ENCODE measurements at places on chromosomes 16 and 17. TPM values are rescaled to one million over a fixed set of nuclear protein-coding genes. Genes with fewer than 3 reads are reported as not detected.
A peak's percentile ranks its signal among the peaks of the same experiment; 100 is the strongest.

GRCh38 chr17:8995711-8996110 lies 25.6 kb upstream of the NTN1 start:
- DNase-seq, result no peak

DNA sequence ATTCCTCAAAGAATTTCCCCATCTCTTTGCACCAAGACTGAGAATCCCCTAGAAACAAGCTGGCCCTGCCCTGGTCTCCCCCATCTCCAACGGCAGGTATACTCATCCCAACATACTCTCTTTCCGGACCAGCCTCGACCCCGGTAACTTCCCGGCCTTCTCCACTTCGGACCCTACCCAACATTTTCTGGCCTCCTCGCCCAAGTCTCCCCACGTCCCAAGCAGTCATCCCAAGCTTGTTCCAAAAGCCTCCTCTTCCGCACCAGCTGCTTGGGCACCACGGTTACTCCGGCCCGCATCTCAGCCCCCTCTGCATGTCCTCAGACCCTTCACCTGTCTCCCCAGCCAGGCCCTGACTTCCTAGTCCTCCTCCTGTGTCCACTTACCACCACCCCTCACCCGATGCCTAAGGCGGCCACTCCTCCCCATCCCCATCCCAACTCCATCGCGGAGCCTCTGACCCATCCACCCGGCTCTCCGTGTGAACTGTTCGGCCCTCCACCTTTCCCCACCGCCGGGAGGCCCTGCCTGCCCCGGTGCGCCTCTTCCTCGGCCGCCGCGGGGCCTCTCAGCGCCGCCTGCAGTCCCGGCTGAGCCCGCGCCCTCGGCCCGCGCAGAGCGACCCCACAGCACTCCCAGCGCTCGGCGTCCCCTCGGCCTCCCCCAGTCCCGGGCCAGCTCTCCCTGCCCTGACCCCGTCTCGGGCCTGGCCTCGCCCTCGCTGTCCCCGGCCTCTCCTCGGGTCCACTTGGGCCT lies 994 bp downstream of the PITPNA start:
- peak; percentile 41 for DNase-seq

- no peak for DNase-seq
Observed at GRCh38 chr17:44930667-44931066, 15.4 kb upstream of the GFAP start.

USP22 gene
- 175 TPM for total RNA-seq

DNA sequence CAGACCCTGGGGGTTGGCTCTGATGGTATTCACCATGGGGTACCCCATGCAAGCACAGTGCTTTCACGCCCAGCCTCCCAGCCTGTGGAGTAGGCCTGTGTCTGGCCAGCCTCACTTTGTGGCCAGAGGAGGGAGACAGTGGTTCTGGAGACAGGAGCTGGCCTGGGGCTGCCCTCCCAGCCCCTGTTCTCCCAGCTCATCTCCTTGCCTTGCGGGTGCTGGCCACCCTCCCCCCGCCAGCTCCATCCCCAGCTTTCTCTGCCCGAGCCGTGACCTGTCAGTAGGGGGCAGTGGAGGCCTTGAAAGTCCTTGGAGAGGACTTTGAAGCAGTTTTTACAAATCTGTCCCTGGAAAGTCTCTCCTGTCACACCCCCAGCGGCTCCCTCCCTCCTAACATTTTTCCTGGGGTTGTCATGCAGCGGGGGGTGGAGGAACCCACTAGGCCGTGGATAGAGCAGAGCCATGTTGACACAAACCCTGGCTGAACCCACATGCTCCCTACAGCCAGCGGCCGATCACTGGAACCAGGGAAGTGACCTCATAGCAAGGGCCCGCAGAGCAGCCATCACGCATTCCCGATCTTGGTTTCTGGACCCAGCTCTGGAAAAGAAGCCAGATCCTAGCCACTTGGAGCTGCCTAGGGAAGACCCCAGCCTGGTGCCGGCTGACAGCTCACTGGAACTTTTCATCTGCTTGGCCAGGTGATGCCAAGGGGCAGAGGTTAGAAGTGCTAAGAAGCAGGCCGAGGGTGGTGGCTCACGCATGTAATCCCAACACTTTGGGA lies 289.4 kb downstream of the SEC14L1 start:
- DNase-seq, result peak; percentile 95

DNA sequence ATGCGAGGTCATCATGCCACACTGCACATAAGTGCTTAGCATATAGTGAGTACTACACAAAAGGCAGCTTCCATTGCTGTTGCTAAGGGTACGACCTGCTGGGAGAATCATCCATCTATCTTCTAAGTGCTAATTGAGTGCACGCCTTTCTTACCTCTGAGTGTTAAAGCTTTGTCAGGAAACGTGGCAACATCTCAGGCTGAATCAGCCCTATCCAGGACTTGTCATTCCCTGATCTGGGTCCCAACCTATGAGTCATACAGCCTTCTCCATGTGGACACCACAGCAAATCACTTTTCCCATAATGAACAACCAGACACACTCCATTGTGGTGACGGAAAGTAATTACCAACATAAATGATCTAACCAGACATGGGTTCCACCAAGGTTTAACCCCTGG lies 201.1 kb upstream of the MAF start:
- no peak for DNase-seq

GRCh38 chr17:82978765-82979349 lies 100.6 kb upstream of the METRNL start:
- no peak for DNase-seq

PPM1E gene
- 2.2 TPM for total RNA-seq

DNA sequence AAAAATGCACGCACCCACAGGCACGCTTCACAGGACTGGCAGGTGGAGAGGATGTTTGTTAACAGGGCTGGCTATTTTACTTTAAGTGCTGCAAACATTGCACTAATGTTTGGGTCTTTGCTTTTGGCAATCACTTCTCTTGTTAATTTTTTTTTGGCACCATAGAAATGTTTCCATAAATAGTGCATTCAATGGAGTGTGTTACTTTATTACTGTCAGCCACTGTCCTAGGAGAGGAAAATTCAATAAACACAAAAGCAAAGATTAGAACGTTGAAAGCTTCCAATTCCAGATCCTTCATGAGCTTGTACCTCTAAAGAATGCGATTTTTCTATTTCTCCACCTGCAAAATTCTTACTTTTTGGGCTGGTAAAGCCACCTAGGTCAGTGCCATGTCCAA lies 743.5 kb downstream of the WWOX start:
- DNase-seq, result no peak

DNA sequence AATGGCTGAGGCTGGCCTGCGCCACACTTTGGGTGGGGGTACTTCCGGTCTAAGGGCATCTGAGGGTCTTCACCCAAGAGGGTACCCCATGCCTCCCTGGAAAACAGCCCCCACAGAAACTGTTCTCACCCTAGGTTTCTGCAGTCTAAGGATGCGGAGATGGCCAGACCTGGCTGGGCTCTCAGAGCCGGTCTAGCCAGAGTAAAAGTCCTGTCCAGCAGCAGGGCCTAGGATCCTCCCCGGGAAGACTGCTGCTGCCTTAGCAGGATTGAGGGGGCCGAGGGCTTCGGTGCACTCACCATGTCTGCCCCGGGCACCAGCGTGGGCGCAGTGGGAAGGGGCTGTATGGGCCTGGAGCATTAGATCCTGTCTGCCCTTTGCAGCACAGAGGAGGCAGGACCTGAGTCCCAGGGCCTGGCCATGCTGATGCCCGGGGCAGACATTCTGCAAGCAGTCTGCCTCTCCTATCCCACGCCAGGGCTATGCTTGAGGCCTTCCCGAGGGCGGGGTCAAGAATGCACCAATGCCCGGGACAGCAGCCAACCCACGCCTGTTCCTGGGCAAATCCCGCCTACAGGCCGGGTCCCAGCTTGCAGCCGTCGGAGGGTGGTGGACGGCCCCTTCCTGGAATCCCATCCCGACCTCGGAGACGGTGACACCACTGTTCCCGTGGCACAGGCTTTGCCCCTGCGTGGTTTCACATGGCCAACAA lies 54.7 kb downstream of the CBFA2T3 start:
- peak; percentile 97 for DNase-seq

- DNase-seq, result no peak
Observed at GRCh38 chr17:52235516-52235915, 77.0 kb upstream of the CA10 start.

DNA sequence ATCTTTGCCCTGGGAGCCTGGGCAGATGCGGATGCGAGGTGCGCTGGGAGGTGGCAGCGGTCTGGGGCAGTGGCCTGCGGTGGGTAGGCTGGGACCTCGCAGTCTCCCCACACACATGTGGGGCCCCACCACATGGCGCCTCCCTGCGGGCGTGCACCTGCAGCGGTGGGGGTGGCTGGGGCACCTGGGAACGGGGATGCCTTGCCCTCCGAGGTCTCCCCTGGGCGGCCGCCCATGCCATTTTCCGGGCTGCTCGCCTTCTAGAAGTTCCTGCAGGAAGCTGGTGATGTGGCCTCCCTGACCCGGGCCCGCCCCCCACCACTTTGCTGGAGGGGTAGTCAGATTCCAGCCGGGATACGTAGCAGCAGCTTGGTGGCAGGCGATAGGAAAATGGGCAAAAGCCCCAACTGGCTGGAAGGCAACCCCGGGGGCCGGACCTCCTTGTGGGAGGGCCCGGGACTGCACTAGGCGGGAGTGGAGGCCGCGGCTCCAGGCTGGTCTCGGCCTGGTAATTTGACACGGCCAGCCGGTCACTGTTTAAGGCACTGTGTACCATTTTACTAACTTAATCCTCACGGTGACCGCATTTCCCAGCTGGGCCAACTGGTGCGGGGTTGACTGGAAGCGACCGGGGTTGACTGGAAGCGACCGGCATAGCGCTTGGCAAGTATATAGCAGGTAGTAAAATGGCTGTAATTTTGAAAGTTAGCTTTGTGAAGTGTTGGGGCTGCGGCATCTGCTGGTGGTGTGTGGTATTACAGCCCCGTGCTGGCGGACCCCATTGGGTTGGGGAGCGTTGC lies 38.5 kb downstream of the IGF2BP1 start:
- DNase-seq, result peak; percentile 73

DNA sequence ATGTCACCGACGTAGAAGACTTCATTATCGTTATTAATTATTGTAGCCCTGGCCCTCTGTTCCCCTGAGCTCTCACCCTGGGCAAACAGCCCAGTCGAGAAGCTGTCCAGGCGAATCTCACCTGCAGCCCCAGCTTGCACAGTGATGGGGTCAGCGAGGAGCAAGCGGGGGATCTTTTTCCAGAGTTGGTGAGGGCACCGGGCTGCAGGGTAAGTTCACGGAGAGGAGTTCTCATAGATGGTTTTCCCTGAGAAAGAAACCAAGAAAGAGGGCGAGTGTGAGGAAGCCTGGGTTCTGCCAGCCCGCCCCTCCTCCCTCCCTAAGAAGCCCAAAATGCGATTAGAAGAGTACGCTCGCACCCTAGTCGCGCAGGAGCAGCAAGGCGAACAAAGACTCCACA lies 436 bp downstream of the SPAG5 start:
- DNase-seq, result no peak

PIRT gene
- total RNA-seq, result 0.11 TPM

GRCh38 chr17:35129973-35130351 lies 8.5 kb downstream of the FNDC8 start:
- DNase-seq, result no peak

DNA sequence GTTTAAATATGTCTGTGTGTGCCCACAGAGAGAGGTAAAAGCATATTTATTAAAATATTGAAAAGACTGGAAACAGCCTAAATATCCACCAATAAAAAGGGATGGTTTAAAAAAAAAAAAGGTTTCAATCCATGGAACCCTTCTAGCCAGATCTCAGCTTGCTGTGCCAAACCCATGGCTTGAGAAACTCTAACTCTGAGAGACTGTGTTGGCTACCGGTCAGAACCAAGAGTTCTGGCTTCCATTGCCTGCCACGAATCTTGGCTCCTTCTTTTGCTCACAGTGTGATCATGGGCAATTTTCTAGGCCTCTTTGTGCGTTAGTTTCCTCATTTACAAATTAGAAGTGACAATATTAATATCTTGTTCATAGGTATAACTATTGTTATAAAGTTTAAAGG lies 201.3 kb upstream of the IRX3 start:
- DNase-seq, result peak; percentile 58

GRCh38 chr16:57155702-57156350 lies 30.0 kb downstream of the PSME3IP1 start:
- DNase-seq, result no peak

DNA sequence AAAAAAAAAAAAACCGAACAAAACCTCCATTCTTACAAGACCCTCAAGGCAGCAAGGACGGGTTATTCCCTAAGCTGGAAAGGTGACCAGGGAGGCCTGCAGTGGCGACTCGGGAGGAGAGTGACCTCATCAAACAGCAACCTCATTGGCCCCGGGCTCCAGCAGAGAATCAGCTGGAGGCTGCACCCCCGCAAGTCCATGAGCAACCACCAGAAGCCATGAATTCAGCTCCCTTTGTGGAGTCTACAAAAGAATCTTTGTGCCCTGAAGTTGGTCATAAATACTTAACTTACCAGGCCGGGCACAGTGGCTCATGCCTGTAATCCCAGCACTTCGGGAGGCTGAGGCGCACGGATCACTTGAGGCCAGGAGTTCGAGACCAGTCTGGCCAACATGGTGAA lies 80.9 kb upstream of the CREBBP start:
- DNase-seq, result no peak

DNA sequence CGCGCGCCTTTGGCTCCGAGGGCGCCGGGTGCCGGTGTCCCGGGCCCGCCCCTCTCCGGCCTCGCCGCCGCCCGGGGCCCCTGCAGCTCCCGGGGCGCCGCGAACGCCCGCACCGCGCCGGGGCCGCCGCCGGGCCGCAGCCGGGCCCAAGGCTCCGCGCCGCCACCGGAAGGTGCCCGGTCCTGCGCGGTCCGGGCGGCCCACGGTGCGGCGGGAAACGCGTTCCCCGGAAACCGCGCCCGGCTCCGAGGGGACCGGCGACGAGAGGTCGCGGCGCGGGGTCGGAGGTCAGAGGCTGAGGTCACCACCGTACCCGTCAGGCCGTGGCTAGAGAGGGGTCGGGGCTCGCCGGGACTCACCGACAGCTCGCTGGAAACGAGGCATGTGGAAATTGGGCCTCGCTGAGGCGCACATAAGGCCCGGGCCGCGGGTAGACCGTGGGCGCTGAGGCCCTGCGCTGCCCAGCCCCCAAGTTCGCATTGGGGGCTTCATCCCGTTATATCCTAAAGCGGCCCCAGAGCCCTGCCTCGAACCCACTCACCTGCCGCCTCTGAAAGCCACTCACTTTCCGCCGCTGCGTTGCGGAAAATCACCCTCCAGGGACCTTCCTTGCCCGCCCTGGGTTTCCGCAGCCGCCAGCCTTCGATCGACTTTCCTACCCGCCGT lies at the start of gene DUS1L:
Gene DUS1L (minus strand): TSS at position 167 of the 666 bp plus-strand sequence. CDS start 745 bp downstream, outside the sequence.
- peak; percentile 64 for DNase-seq

- DNase-seq, result peak; percentile 60
Observed at GRCh38 chr17:47295037-47295873, 28.5 kb upstream of the EFCAB13 start.

DNA sequence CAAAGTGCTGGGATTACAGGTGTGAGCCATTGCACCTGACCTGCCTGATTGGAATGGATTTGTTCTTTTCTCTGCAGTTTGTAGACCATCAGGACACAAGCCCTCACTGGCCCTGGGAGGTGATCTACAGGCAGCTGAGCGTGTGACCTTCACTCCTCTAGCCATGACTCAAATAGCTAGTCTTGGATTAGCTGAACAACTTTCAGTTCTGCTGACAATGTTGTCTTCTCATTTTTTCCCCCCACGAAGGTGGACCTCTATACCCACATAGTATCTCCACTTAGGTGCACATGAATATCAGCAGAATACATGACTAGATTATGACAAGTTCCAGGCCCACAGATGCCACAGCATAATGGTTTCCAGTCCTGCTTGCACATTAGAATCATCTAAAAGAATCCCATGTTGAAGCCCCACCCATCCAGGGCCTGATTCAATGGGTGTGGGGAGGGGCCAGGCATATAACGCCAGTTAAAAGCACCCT lies 36.8 kb downstream of the HS3ST3B1 start:
- DNase-seq, result no peak
